ENCODE measurements at places on chromosomes 12 and 14. TPM values are rescaled to one million over a fixed set of nuclear protein-coding genes. Genes with fewer than 3 reads are reported as not detected.

Gene GLT8D2
- total RNA-seq, result not detected

Gene PRB2
- total RNA-seq, result not detected

Gene PLEKHG7
- not detected for total RNA-seq

Gene POLR3B
- 3.0 TPM for total RNA-seq

Gene RPGRIP1
- under 0.01 TPM for total RNA-seq

Gene COX14
- 47.4 TPM for total RNA-seq

DNA sequence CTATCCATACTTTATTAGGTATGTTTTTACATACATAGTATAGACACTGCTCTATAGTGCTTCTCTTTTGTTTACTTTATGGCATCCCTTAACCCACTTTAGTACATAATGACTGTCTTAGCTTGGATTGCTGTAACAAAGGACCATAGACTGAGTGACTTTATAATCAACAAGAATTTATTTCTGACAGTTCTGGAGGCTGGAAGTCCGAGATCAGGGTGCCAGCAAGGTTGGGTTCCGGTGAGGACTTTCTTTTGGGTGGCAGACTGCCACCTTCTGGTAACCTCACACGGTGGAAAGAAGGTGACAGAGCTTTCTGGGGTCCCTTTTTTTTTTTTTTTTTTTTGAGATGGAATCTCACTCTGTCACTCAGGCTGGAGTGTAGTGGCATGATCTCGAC, 48.6 kb upstream of the PPM1H start:
- no peak for DNase-seq

DNA sequence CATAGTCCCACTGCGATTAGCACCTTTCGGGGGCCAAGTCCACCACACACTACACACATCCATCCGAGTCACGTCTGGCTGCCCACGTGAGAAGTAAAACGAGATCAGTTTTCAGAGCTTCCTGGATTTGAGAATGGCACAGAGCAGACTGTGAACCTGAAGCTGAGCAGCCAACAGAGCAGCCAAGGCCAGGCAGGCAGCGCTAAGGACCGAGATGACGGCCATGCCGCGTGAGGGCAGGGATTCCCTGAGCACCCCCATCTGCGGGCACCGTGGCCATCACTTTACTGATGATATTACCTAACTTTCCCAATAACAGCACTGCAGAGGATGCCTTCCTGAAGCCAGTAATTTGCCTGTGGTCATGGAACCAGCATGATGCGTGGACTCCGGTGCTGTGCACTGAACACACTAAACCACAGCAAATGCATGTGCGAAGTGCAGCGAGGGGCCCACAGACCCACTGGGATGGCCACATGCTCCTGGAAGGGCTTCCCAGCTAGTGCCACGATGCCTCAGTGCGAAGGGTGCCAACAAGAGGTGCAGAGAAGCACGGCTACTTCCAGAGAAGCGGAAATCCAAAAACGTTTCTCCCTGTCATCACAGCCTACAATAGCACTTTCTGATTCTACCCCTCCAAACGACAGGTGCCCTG, 56.0 kb downstream of the RNF34 start:
- DNase-seq, result no peak

DNA sequence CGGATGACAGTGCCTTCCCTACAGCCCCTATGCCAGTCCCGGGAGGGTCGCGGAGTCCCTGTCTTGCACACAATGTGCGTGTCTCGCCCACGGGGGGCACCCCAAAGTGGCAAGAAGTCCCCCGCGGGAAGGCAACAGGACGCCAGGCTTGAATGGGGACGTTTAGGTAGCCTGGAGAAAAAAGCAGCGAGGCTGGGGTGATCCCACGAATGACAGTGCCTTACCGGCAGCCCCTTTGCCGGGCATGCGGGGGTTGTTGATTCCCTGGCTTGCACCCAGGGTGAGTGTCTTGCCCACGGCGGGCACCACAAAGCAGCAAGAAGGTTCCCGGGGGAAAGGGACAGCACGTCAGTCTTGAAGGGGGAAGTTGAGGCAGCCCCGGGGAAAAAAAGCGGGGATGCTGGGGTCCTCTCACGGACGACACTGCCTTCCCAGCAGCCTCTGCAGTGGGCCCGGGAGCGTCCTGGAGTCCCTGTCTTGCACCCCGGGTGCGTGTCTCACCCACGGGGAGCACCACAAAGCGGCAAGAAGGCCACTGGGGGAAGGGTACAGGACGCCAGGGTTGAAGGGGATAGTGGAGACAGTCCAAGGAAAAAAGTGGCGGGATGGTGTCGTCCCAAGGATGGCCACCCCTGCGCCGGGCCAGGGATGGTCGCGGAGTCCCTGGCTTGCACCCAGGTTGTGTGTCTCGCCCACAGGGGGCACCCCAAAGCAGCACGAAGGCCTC, 156.8 kb upstream of the ALG10B start:
- DNase-seq, result no peak

DNA sequence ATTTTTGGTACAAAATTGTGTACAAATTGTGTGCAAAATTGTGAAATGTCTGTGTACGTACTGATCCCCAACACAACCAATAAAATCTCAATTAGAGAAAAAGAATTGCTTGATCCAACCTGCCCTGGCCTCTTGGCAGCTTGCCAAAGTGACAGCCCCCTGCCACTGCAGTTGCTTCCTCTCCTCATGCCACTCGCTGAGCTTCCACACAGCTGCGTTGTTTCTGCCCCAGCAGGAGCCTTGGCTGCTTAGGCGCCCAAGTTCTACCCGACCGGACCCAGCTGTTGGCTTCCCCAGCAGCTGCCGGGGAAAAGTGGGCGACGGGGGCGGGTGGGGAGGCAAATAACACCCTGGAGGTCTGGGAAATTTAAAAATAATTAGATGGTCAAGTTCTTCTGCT, 171.8 kb upstream of the ATF7IP start:
- DNase-seq, result no peak

DNA sequence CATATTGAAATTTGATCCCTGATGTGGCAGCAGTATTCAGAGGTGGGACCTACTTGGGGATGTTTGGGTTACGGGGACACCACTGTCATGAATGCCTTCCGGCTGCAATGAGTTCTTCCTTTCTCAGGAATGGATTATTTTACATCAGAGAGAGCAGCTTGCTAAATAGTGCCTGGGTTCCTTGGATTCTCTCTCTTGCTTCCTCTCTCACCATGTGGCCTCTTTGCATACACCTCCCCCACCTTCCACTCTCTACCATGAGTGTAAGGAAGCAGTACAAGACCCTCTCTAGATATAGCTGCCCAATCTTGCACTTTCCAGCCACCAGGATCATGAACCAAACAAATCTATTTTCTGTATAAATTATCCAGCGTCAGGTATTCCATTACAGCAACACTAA, 15.4 kb upstream of the SCAF11 start:
- DNase-seq, result no peak

GRCh38 chr14:99649219-99649618, 4.3 kb downstream of the HHIPL1 start:
- DNase-seq, result no peak

DNA sequence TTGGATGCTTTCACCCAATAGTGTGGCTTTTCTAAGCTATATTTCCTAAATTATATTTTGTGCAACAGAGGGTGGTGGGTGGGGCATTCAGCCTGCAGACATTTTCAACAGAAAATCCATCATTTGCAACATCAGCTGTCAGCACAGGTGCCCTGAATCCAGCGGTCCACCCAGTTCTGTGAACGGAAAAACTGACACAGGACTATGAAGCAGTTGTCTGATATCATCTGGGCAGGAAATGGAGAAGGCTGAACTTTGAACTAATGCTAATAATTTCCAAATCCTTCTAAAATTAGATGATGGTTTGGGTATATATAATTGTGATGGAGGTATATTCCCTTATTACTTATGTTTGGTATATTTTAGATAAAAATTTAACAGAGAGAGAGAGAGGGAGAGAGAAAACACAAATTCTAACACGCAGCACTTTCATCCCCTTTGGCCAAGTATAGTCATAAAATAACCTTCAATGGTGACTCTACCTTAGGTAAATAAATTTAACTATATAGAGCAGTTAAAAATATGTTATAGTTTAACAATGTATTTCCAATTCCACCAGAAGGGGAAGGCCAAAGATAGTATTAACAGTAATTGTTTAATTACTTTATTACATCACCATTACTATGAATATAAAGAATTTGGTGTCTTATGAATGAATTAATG, 58.3 kb upstream of the PTPRB start:
- no peak for DNase-seq

GRCh38 chr12:48542300-48542928, 17.0 kb downstream of the OR8S1 start:
- no peak for DNase-seq

DNA sequence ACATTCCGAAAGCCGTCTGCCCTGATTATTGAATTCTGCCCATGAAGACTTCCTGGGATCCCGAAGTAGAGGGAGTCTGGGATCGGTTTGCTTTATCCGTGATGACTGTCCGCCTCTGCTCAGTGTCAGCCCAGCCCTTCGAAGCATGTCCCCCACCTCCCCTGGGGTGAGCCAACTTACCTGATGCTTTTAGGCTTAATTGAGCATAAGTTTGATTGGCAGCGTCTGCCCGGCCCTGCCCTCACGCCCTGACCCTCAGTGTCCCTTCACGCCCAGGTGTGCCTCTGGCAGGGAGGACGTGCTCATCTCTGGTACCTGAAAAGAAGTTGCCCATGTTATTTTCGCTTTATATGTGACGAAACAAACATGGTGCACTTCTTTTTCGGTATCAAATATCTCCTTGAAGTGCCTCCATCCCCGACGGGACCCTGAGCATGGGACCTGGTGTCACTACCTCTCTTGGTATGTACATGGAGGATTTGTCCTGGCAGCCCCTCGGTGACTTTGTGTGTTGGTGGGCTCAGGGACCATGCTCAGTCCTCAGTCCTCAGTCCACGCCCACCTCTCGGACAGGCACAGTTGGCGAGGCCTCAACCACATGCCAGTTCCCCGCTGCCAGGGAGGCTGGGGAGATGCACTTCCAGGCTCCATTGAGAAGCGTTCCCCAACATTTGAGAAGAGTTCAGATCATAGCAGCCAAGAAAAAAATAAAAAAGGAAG, 130.1 kb upstream of the RTL1 start:
- no peak for DNase-seq

DNA sequence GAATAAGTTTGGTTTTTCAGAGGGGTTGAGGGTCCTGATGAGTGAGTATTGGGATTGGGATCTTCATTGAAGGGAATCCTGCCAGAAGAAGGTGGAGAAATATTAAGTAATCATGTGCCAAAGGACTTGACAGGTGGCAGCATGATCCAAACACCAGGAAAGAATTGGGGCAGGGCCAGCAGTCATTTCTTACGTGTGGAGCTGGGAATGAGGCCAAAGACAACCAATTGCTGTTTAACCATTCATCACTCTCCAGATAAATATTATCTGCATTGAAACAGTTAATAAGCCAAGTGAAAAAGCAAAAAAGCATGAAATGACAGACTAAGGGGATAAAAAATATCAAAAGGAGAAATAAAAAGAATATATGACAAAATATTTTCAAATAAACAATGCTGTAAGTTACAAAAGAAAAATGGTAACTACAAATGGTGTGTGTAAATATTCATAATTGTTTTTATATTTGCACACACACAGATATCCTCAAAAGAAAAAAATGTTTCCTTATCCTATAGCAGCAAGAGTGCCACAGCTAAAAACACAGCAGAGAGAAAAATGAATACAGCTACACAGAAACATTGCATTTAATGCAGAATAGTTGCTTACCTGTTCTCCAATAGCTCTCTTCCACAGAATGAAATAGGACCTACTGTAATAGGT, 26.2 kb downstream of the C2CD5 start:
- no peak for DNase-seq

GRCh38 chr12:104682790-104683279, 226.1 kb downstream of the CHST11 start:
- peak; percentile 80 for DNase-seq

DNA sequence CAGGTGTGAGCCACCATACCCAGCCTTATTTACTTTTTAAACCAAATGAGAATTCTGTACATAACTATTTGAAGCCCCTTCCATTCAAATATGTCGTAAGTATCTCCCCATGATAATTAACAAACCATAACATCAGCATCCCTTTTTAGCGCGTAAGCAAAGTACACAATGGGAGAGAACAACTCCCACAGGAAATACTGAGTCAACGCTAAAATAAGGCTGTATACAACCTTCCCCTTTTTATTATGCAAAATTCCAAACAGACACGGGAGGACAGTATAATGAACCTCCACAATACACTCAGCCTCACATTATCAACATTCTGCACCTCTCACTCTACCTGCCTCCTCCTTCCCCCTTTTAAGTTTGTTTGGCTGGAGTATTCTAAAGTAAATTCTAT, 73.5 kb downstream of the CCDC88C start:
- DNase-seq, result no peak

GRCh38 chr14:69005432-69006148, 26.5 kb upstream of the ACTN1 start:
- no peak for DNase-seq

DNA sequence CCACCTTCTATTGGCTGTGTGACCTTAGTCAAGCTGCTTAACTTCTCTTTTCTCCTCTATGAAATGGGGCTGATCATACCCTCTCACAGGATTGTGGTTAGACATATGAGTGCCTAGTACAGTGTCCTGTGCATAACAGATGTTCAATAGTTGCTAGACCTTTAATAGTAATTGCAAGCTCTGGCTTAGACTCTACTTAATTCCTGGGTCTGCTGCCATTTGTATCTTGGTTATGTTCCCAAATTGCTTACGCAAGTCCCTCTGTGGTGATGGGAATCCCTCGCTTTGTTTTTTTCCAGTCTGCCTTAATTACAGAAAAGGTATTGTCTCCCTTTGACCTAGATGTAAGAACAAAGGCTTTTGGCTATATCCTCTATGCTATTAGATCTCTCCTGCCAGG, 15.1 kb downstream of the SUDS3 start:
- no peak for DNase-seq

GRCh38 chr14:89399594-89400068, 17.4 kb downstream of the FOXN3 start:
- no peak for DNase-seq

- DNase-seq, result no peak
These were observed 96.8 kb downstream of the ERGIC2 start for GRCh38 chr12:29283969-29284700.

DNA sequence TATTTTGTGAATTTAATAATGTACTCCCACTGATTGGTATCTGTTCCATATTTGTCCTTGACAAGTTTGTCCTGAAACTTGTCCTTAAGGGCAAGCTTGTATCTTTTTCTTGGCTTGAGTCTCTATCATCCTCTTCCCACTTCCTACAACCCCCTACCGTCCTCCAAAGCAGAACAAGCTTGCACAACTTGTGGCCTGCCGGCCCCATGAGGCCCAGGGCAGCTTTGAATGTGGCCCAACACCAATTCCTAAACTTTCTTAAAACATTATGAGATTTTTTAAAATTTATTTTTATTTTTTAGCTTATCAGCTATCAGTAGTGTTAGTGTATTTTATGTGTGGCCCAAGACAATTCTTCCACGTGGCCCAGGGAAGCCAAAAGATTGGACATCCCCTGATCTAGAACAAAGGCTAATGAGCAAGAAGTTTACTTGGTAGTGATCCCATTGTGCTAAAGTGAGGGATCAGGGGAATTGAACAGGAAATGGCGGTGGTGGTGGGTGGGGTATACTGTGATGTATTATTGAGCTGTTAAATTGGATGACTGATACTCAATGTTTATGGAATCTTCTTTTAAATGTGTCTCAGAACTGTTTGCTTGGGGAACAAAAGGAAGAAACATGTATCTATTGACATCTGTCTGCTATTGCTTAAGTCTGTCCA, 37.8 kb downstream of the TMX1 start:
- DNase-seq, result no peak
